Hepatocyte (in vitro differentiated cells): ENCODE measurements at places on chromosomes 16 and 17. TPM values are rescaled to one million over a fixed set of nuclear protein-coding genes. Genes with fewer than 3 reads are reported as not detected.
A peak's percentile ranks its signal among the peaks of the same experiment; 100 is the strongest.

Gene FOXO3B
- 7.5 and 7.9 TPM in 2 replicates for total RNA-seq

Gene PMP22
- 111 and 113 TPM in 2 replicates for total RNA-seq

Gene AOC3
- 1.0 and 1.9 TPM in 2 replicates for total RNA-seq

Gene IL34
- total RNA-seq: 2.2 TPM in 2 replicates

Gene SLC35G6
- total RNA-seq: 0.24 TPM in 1 of 2 replicates, not detected in the other

Gene OR4D1
- total RNA-seq: not detected in 2 replicates

Gene LRRC37A3
- total RNA-seq: 7.2 and 9.0 TPM in 2 replicates

Gene MT1E
- total RNA-seq: 42.3 and 65.5 TPM in 2 replicates

Gene TPSG1
- total RNA-seq: 0.67 and 1.3 TPM in 2 replicates

Gene MVP
- 80.0 and 121 TPM in 2 replicates for total RNA-seq

Gene RAMP2
- total RNA-seq: 8.7 and 13.1 TPM in 2 replicates

GRCh38 chr17:381941-382643 is 29.5 kb upstream of the RPH3AL start:
- H3K4me3 ChIP-seq: no peak overlapping the region
- H3K4me1 ChIP-seq: peaks cover 38% of the 10 kb centered on the region
- no peak for DNase-seq
- H3K27ac ChIP-seq: peak overlapping the region; percentile 70
- H3K36me3 ChIP-seq: no peaks in the 10 kb centered on the region

- peak; percentile 87 for DNase-seq
- H3K4me3 ChIP-seq: peak overlapping the region; percentile 41
- H3K27ac ChIP-seq: peak overlapping the region; percentile 100
- no peaks in the 10 kb centered on the region for H3K27me3 ChIP-seq
- no peaks in the 10 kb centered on the region for H3K36me3 ChIP-seq
These were observed 597 bp downstream of the LIG3 start for GRCh38 chr17:34980681-34981537.

DNA sequence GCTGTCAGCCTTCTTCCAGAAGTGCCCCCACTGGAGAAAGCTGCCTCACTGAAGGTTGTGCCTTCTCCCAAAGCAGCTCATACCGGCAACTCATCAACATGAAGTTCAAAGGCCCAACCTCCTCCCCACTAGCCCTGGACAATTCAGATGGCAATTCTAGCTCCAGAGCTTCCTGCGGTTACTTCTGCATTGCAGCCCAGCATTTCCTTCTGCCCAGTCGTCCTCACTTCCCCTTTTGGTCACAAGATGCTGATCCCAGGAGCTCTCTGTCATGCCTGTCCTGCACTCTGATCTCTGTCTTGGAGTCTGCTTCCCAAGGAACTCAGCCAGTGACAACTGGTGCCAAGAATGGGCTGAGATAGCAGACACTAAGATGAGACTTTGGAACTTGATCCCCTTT is 178.2 kb upstream of the SOX9 start:
- no peak overlapping the region for H3K27ac ChIP-seq
- H3K4me1 ChIP-seq: no peaks in the 10 kb centered on the region
- no peak overlapping the region for H3K4me3 ChIP-seq
- no peaks in the 10 kb centered on the region for H3K27me3 ChIP-seq
- H3K36me3 ChIP-seq: no peaks in the 10 kb centered on the region

GRCh38 chr16:88804173-88804551 is 573 bp downstream of the CDT1 start:
- H3K36me3 ChIP-seq: no peaks in the 10 kb centered on the region
- H3K4me3 ChIP-seq: peak overlapping the region; percentile 81
- H3K27ac ChIP-seq: no peak overlapping the region
- no peaks in the 10 kb centered on the region for H3K27me3 ChIP-seq

GRCh38 chr17:67258821-67259468 is 13.9 kb upstream of the HELZ start:
- no peaks in the 10 kb centered on the region for H3K27me3 ChIP-seq
- no peak overlapping the region for H3K27ac ChIP-seq
- no peak for DNase-seq
- no peak overlapping the region for H3K4me3 ChIP-seq
- peaks cover 12% of the 10 kb centered on the region for H3K4me1 ChIP-seq
- H3K36me3 ChIP-seq: no peaks in the 10 kb centered on the region

DNA sequence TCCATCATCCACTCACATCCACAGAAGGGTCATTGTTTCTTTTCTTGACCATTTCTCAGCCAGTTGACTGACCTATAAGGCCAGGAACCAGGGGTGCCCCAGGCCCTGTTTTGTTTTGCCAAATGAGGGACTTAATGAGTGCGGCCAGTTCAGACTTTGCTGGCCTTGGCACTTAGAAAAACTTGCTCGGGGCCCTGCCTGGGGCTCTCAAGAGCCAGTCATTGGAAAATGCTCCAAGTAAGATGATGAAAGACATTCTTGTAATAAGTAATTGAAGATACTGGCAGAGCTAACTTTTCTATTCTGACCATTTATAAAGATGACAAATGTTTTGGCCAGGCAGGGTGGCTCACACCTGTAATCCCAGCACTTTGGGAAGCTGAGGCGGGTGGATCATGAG is 29.0 kb upstream of the CLEC18B start:
- no peak for DNase-seq
- H3K4me1 ChIP-seq: peaks cover 6% of the 10 kb centered on the region
- H3K27ac ChIP-seq: peak overlapping the region; percentile 93

GRCh38 chr17:37123941-37124820 is 175.4 kb downstream of the AATF start:
- no peaks in the 10 kb centered on the region for H3K4me1 ChIP-seq
- no peaks in the 10 kb centered on the region for H3K27me3 ChIP-seq
- H3K36me3 ChIP-seq: no peaks in the 10 kb centered on the region
- DNase-seq: no peak

DNA sequence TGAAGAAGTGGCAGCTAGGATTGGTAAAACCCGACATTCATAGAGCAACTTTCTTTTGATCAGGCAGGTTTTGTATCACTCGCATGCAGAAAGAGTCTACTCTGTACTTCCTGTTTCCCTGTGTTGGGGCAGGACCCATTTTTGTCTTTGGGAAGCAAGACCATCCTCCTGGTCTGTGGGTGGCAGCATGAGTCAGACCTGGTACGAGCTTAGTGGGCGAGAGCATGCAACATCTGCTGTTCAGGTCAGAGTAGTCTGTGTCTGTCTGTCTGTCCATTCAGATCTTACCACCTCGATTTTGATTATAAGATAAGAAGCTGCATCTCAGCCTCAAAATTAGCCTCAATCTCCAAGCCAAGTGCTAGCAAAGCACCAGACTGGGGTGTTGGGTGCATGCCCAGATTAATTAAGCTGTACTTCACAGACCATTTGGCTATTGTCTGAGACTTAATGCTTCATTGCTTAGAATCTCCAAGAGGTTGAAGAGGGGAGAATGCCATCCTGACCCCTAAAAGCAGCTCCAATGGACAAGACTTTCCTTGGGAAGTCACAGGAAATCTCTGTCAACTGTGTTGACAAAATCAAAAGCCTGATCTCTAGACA is 110.9 kb downstream of the XYLT1 start:
- peaks cover 15% of the 10 kb centered on the region for H3K4me1 ChIP-seq
- DNase-seq: no peak
- H3K27me3 ChIP-seq: no peaks in the 10 kb centered on the region
- H3K36me3 ChIP-seq: no peaks in the 10 kb centered on the region
- no peak overlapping the region for H3K4me3 ChIP-seq

GRCh38 chr17:64091116-64091515 is 38.8 kb downstream of the ERN1 start:
- no peak overlapping the region for H3K27ac ChIP-seq
- H3K4me1 ChIP-seq: peaks cover 12% of the 10 kb centered on the region
- DNase-seq: no peak
- no peaks in the 10 kb centered on the region for H3K27me3 ChIP-seq
- no peak overlapping the region for H3K4me3 ChIP-seq

- H3K27me3 ChIP-seq: no peaks in the 10 kb centered on the region
- peak; percentile 51 for DNase-seq
- no peak overlapping the region for H3K4me3 ChIP-seq
- H3K27ac ChIP-seq: no peak overlapping the region
- H3K4me1 ChIP-seq: no peaks in the 10 kb centered on the region
These were observed 45.0 kb upstream of the NACA2 start for GRCh38 chr17:61635913-61636432.

DNA sequence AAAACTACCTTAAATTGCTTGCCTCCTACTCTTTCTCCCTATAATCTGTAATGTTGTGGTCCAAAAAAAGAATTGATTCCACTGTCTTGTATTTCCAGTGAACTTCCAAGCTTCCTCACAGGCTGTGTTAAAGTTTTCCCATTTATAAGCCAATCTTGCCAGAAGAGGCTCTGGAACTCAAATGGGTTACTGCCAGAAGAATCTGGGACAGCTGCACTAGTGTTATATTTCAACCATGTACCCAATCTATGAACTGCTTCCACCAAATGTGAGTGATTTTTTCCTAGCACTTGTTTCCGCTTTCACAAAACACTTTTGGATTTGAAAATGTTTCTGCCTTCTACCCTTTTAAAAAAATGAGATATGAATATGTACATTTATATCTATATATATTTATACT is 1.8 kb downstream of the CCDC43 start:
- H3K27ac ChIP-seq: no peak overlapping the region
- no peak overlapping the region for H3K4me3 ChIP-seq
- no peaks in the 10 kb centered on the region for H3K4me1 ChIP-seq
- H3K27me3 ChIP-seq: no peaks in the 10 kb centered on the region

- no peak for DNase-seq
- H3K27ac ChIP-seq: no peak overlapping the region
- H3K27me3 ChIP-seq: peaks cover 6% of the 10 kb centered on the region
- no peaks in the 10 kb centered on the region for H3K36me3 ChIP-seq
- H3K4me1 ChIP-seq: peaks cover 12% of the 10 kb centered on the region
- no peak overlapping the region for H3K4me3 ChIP-seq
These were observed 2.8 kb upstream of the STAT5A start for GRCh38 chr17:42285346-42286050.

DNA sequence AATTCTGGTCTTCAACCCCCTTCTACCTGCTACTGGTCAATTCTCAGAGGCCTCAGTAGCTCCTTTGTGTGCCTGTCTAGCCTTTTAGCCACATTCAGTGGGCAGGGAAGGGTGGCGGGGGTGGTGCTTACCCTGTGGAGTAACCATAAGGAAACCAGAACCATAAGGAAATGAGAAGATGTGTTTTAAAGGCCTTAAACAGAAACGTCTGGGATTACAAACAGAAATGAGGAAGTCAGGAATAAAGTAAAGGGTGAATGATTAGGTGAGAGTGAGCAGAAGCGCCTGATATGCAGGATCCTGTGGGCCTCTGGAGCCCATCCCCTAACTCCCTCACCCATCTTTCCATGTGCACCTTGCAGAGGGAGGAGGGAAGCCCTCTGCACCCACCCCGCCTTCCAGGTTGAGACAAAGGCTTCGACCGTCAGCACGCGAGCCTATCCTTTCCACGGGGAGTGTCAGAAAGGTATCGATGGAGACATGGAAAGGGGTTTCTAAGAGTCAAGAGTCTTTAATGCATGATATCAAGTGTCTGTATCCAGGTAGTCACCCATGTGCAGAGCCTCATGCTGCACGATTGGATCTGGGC is 20.4 kb downstream of the KIAA0513 start:
- H3K36me3 ChIP-seq: no peaks in the 10 kb centered on the region
- no peak for DNase-seq
- peaks cover 31% of the 10 kb centered on the region for H3K4me1 ChIP-seq
- no peaks in the 10 kb centered on the region for H3K27me3 ChIP-seq

DNA sequence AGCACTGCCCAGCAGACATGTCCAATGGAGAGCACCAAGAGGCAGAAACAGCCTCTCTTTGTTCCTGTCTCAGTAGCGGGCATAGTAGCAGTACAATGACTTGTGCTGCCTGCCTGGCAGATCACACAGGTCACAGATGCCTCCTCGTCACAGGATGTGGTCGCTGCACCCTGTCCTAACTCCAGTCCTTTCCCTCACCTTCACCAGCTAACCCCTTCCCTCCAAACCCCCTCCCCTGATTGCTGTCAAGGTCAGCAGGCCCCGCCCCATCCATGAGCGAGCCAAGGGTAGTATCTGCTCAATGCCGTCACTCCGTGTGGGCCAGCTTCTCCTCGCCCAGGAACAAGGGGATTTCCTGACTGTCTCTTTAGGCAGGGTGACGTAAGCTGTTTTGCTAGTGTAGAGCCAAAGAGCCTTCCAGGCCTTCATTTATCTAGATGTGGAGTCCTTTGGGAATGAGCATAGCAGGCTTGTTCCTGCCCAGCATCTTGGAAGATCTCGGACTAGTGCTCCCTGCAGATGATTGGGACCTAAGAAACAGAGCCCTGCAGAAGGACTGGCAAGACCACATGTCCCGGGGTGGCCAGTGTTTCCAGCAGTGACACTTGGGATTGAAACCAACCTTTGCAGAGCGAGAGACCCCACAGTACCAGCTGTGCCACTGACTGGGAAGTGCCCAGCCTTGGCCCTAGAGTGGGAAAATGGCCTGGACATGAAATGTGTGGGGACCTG is 75.9 kb upstream of the TNRC6C start:
- H3K27ac ChIP-seq: no peak overlapping the region
- no peak overlapping the region for H3K4me3 ChIP-seq
- no peaks in the 10 kb centered on the region for H3K36me3 ChIP-seq
- no peaks in the 10 kb centered on the region for H3K27me3 ChIP-seq
- peak; percentile 47 for DNase-seq

GRCh38 chr17:50638606-50638965 is 3.9 kb downstream of the ABCC3 start:
- no peak overlapping the region for H3K4me3 ChIP-seq
- H3K4me1 ChIP-seq: peaks cover 62% of the 10 kb centered on the region
- peak overlapping the region; percentile 63 for H3K27ac ChIP-seq

GRCh38 chr17:36999471-36999870 is 50.7 kb downstream of the AATF start:
- no peak for DNase-seq
- no peak overlapping the region for H3K4me3 ChIP-seq

GRCh38 chr16:71626018-71626857 is at the start of gene MARVELD3:
MARVELD3 (plus strand) TSS chr16:71626184; CDS start chr16:71626230, 46 bp downstream.
- peak; percentile 92 for DNase-seq
- peak within 1 kb of the TSS; percentile 54 for H3K4me3 ChIP-seq
- H3K4me1 ChIP-seq: no peaks in the 10 kb centered on the region
- peak within 1 kb of the TSS; percentile 94 for H3K27ac ChIP-seq
- H3K27me3 ChIP-seq: peaks cover 7% of the 10 kb centered on the region

DNA sequence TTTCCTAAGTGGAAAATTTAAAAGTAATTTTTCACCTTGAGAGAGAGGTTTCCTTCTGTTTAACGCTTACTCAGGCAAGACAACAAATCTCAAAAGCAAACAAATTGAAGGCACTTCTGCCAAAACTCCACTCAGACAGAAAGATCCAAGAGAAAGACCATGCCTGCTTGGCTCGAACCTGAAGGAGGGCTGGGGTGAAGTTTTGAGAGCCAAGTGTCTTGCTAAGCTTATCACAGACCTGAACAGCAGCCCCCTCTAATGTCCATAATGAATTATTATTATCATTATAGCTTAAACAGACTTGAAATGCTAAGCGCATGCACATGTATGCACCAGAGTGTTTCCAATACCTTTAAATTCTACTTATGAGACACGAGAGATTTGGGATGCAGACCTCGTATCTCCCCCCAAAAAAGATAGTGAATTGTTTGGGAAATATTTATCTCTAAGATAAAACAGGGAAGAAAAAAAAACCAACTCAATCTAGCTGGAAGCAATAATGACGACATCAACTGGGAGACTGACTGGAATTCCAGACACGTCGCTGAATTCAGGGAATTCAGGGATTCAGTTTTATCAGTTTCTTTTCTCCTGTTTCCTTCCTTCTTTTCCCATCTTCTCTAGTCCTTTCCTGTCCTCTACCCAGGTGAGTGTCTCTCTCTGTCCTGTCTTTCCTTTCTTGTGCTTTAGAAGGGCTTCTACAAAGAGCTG is 473.2 kb downstream of the RBFOX1 start:
- H3K4me3 ChIP-seq: no peak overlapping the region
- H3K27me3 ChIP-seq: no peaks in the 10 kb centered on the region
- H3K4me1 ChIP-seq: no peaks in the 10 kb centered on the region
- no peak overlapping the region for H3K27ac ChIP-seq
- H3K36me3 ChIP-seq: no peaks in the 10 kb centered on the region
